ENCODE measurements at places on chromosomes 2 and 18.

- DNase-seq, result no peak
Measured at GRCh38 chr2:64635976-64636911, 17.5 kb downstream of the SERTAD2 start.

GRCh38 chr2:30112561-30112960, 34.2 kb upstream of the YPEL5 start:
- no peak for DNase-seq

- no peak for DNase-seq
Measured at GRCh38 chr2:233968556-233968955, 51.4 kb downstream of the TRPM8 start.

DNA sequence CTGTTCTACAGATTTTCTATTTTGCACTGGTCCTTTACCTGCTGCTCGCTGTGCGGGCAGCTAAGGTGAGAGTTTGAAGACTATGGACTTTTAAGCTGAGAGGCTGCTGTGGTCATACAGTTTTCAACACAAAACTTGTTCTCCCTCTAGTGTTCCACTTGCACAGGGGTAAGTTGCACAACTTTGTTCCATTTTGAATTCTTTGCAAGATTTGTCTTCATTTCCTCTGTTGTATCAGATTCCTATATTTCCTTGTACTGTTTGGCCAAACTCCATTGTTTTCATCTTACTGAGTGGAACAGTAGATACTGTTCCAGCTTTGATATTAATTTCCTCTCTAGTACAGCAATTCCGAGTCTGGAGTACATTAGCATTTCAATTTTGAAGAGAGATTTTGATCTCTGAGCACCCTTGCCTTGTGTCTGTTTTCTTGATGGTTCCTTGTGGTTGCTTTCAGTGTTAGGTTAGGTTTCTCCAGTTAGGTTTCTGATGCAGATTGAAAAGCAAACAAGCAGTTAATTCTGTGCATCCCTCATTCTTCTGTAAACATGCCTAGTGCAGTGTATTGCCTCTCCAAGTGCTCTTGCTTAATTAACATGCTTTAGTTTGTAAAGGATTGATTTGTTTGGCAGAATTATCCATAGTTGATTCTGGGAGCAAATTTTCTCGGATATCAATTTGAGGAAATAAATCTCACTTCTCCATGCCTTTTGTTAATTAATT, 188.8 kb downstream of the PTPRM start:
- no peak for DNase-seq

GRCh38 chr2:233811087-233811486, 33.0 kb downstream of the MROH2A start:
- no peak for DNase-seq

DNA sequence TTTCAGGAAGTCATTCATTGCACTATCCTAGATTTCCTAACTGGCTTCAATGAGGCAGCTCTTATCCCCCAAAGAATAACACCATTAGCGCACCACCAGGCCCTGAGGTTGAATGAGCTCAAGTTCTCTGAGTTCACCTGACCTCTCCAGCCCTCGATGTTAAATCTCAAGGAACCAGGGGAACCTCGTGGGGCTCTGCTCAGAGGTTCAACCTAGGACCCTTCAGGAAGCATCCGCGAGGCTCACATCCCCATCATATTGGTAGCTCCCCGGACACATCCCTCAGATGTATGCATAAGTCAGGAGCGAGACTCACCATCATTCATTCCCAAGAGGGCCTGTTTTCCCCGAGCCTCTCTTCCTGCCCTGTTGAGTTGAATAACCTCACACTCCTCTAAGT, 145.6 kb upstream of the KLHL29 start:
- DNase-seq, result no peak

- no peak for DNase-seq
Measured at GRCh38 chr18:10565835-10566234, 40.0 kb downstream of the NAPG start.

GRCh38 chr2:157174321-157174720, 83.2 kb upstream of the GALNT5 start:
- DNase-seq, result no peak

- DNase-seq, result no peak
Measured at GRCh38 chr2:44705876-44706480, 235.5 kb upstream of the SIX3 start.

DNA sequence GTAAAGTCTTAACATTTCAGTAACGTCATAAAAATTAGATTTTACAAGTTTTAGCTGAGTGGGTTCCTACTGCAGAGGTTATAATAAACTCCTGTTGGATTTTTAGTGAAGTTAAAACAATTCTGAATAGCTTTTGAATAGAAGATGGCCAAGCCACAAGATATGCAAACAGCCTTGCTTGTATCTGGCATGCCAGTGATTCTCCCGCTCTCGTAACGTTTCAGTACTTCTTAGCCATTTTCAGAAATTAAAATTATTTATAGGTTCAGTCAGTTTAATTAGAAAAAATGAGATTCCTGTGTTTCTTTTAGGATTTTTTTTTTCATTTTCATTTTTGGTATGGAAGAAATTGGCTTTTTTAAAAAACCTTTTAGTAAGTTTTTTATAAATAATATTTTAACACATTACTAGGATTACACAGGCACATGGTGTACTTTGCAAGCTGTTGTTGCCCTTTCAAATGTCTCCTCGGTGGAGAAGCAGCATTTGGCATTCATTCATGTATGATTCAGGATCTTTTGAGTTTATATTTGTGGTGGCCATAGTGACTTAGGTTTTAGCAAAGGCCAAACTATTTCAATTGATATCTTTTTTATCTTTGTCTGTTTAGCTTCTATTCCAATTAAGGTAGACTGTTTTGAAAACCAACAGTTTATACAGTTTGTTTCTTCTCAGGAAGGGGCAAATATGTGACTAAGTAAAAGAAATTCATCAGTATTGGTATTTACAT, 30.6 kb upstream of the RND3 start:
- DNase-seq, result no peak

GRCh38 chr2:199458009-199458805, 468 bp upstream of the SATB2 start:
- no peak for DNase-seq

DNA sequence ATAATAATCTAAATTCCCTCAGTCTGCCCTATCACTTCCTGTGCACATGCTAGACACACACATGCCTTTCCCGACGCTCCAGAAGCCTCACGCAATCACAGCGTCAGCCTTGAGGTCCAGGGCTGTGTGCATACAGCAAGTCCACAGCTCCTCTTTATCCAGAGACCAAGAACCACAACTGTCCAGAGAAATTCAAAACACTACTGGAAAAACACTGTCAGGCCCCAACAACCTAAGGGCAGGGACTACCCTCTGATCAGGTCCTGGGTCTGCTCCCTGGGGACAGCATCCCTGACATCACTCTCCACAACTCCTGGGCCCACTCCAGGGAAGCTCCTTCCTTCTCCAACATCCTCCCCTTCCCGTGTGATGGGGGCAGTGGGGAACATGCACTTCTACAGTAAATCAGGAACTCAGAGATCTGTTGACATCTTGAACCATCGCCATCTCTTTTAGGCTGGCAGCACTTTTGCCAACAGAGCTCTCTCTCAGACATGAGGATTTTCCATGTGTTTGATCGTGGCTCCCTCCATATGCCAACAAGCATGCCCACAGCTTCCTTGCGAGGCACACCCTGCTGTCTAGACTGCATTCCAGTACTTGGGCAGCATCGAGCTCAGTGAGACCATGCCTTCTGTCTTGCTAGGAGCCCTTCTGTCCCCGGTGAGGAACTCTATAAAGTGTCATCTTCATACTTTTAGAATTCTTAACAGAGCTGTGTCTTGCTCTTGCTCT, 15.4 kb downstream of the TEX51 start:
- DNase-seq, result no peak

- DNase-seq, result peak; percentile 6
Measured at GRCh38 chr2:88099798-88100488, 27.9 kb downstream of the FABP1 start.

- no peak for DNase-seq
Measured at GRCh38 chr2:198137733-198138132, 333.3 kb downstream of the PLCL1 start.

DNA sequence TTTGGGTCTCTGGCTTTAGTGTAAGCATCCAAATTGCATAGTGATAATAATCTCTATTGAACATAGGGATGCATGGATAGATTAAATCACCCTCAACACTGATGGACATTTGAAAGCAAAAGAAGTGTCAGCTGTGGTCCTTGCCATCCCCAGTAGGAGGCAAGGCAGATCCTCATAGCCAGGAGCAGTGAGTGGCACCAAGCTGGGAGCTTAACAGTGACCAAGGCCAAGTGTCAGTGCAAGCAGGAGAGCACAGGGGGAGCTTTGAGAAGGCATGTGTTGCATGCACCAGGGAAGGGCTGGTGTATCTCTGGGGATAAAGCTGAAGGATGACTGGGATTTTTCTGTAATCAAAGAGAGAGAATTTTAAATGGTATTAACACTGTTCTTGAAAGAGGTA, 14.7 kb downstream of the SLC14A1 start:
- DNase-seq, result no peak

GRCh38 chr18:75658330-75658729, 230.8 kb upstream of the SMIM21 start:
- no peak for DNase-seq

- peak; percentile 72 for DNase-seq
Measured at GRCh38 chr2:55097461-55098410, 47.5 kb upstream of the RTN4 start.

- DNase-seq, result no peak
Measured at GRCh38 chr18:51171223-51171622, 26.3 kb downstream of the MEX3C start.

GRCh38 chr2:1600191-1601066, 143.9 kb downstream of the PXDN start:
- no peak for DNase-seq

- no peak for DNase-seq
Measured at GRCh38 chr2:31226266-31226665, 7.7 kb upstream of the EHD3 start.

DNA sequence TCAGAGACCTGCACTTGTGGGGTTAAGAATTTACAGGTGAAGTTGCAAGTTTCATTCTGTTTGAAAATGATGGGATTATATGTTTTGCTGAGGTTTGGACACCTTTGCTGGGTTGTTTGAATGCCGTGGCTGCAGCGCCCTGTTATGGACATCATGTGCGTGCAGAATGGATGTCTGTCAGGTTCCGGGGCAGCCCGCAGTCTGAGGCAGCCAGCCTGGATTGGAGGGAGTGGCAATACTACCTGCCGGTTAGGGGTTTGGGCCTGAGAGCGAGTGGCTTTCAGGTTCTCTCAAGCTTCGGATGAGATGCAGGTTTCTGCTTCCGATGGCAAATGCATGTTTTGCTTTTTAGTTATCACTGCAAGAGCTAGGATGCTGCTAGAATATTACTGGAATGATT, 1.1 kb downstream of the CASP8 start:
- no peak for DNase-seq

- DNase-seq, result no peak
Measured at GRCh38 chr2:218307415-218308090, 15.2 kb upstream of the TMBIM1 start.

- no peak for DNase-seq
Measured at GRCh38 chr18:23069481-23069880, 65.8 kb upstream of the CABLES1 start.

- no peak for DNase-seq
Measured at GRCh38 chr2:53584986-53585385, 182.6 kb upstream of the CHAC2 start.

DNA sequence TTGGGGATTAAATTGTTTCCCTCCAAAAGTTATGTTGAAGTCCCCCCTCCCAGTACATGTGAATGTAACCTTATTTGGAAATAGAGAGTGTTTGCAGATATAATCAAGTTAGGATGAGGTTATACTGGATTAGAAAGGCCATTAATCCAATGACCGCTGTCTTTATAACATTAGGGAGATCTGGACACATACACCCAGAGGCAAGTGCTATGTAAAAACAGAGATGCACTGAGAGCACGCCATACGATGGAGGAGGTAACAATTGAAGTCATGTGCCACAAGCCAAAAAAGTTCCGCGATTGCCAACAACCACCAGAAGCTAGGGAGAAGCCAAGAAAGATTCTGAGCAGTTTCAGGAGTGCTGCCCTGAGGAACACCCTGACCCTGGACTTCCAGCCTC, 153.3 kb downstream of the RNF144A start:
- DNase-seq, result no peak

- no peak for DNase-seq
Measured at GRCh38 chr2:150376553-150377335, 110.7 kb downstream of the RND3 start.

- no peak for DNase-seq
Measured at GRCh38 chr2:227411320-227411989, 23.7 kb upstream of the SCYGR1 start.

- DNase-seq, result peak; percentile 39
Measured at GRCh38 chr18:9173770-9174233, 37.2 kb downstream of the ANKRD12 start.

GRCh38 chr18:78639006-78639950, 340.3 kb upstream of the SALL3 start:
- no peak for DNase-seq

GRCh38 chr18:63994783-63995399, 25.0 kb downstream of the SERPINB8 start:
- DNase-seq, result no peak

- DNase-seq, result no peak
Measured at GRCh38 chr2:30484995-30485394, 37.9 kb downstream of the LCLAT1 start.

DNA sequence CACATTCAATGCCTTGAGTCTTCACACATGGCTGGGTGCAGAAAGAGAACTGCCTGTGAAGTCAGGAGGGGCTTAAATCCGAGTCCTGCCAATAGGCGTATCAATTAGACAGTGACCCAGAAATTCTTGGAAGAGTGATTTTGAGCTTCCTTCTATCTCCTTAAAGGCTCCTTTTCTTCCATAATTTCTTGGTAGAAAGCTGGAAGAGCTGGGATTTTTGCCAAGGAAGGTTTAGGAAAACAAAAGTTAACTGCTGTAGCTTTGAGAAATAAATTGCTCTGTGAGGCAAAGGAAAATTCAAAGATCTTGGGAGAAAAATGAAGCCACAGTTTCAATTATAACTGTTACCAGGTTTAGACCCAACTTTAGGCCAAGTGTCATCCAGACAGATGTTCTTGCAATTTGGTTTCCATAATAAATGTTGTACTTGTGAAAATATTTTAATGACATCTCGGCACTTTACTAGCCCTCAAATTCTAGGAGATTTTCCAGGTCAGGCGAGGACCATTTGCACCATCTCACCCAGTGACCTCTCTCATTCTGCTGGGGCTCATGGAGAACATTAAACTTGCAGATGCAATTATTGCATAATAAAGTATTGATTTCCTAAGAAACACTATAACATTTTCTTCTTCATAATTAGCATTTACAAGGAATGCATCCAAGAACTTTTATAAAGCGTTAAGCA, 329.7 kb upstream of the MEIS1 start:
- no peak for DNase-seq

- no peak for DNase-seq
Measured at GRCh38 chr2:43472527-43473194, 123.2 kb downstream of the THADA start.

GRCh38 chr18:37720663-37721062, 155.1 kb upstream of the CELF4 start:
- DNase-seq, result no peak

DNA sequence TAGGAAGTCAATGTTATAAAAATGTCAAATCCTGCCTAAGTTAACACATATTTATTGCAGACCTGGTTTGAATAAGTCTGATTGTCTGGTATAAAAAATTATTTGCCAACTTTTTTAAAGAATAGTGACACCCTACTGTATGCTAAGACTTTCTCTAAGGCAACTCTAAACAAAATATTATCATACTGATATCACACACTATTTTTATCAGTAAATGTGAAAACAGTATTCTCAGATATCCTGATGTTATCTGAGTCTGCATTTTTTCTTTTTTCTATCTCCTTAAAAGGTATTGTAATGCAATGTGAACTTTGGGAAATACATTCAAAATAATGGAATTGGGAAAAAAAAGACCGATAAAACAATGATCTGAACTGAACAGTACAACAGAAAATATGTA, 127.1 kb downstream of the DOCK10 start:
- DNase-seq, result no peak
